Left renal pelvis (tissue), 4 donors: ENCODE measurements at places on chromosomes 2 and 18.

DNA sequence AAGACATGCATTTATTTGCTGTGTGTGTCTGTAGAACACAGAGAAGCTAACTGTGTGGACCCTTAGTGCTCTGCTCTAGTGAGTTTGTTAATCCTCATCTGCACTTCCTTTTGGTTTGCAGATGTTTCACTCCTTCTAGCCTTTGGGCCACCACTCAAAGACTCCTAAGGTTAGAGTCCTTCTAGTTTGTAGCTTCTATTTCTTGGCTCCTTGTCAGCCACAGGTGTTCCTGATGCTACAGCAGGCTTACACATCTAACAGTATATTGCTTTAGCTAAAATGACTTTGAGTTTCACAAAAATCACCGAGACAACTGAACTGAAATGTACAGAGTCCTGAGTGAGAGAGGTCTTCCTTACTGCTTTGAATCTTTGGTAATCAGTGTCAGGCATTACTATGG lies 551.4 kb downstream of the NRXN1 start:
- no peak for DNase-seq

DNA sequence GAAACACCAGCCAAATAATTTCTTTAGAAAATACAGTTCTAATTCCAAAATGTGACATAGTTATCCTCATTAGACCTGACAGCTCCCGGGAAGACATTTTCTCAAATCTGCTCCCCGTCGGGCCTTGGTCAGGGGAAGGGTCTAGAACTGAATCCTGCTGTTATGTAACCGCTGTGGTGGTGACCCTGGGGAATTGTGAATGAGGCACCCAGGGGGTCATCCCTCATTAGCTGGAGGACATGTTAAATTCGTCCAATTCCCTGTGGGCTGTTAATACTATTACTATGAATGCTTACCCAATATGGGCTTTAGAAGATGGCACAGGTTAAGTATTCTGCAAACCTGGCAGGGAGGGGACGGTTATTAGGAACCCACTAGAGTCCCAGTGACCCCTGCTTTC lies 11.8 kb downstream of the CPLX4 start:
- no peak for DNase-seq

GRCh38 chr2:144500563-144500962 lies 19.4 kb downstream of the ZEB2 start:
- DNase-seq, result no peak

- DNase-seq, result no peak
These were observed 1313.9 kb upstream of the SLC39A10 start for GRCh38 chr2:194343167-194343566.

- no peak for DNase-seq
These were observed 44.1 kb upstream of the LHCGR start for GRCh38 chr2:48799601-48800000.

- DNase-seq, result no peak
These were observed 84.5 kb downstream of the DOCK10 start for GRCh38 chr2:224957540-224958461.

GRCh38 chr2:54013996-54014395 lies 43.2 kb upstream of the PSME4 start:
- no peak for DNase-seq

GRCh38 chr2:27351802-27352598 lies 4.6 kb downstream of the GTF3C2 start:
- no peak for DNase-seq

DNA sequence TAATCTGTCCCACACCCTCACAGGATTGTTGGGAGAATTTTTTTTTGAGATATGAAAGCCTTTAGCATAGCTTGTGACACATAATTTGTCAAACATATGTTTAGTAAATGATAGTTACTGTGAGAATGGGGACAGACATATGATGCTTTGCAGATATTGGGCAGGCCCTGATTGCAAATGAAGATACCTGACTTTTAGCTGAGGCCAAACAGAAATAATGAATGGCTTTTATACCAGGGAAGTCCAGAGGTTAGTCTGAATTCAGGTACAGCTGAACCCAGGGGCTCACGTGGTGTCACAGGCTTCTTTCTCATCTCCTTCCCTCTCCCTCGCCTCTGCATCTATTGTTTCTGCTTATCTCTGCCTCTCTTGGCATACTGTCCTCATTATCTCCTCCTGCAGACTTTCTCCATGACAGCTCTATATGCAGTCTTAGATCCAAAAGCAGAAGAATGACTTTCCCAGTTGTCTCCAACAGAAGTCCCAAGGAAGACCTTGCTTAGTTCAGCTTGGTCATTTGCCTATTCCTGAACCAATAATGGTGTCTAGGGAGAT lies 4.9 kb upstream of the WNT10A start:
- no peak for DNase-seq

- no peak for DNase-seq
These were observed 282.6 kb downstream of the CPS1 start for GRCh38 chr2:210839034-210839433.

- no peak for DNase-seq
These were observed 674 bp downstream of the PTPN4 start for GRCh38 chr2:119760237-119760955.

GRCh38 chr2:159035790-159036411 lies 67.5 kb downstream of the TANC1 start:
- no peak for DNase-seq

GRCh38 chr2:29723255-29724001 lies 198.0 kb downstream of the ALK start:
- DNase-seq, result no peak

GRCh38 chr2:18506883-18507509 lies 53.5 kb downstream of the RDH14 start:
- no peak for DNase-seq

DNA sequence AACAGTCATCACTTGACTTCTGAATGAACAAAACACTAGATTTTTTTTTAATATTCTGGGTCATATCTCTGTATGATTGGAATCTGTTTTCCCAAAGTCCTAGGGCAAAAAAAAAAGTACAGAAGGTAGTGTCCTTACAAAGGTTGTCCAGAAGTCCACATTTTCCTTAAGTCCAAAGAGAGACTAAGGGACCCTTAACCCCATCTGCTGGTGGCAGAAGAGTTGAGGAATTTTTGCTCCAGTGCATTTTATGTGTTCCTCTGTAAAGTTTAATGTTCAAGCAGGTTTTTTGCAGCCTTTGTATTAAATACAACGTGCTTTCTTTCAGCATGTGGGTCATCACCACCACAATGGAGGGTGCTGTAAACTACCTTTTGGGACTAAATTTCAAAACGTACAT lies 215.9 kb downstream of the SP3 start:
- DNase-seq, result peak; percentile 29

GRCh38 chr2:95389245-95390119 lies 13.0 kb upstream of the FAHD2A start:
- DNase-seq, result peak; percentile 36

DNA sequence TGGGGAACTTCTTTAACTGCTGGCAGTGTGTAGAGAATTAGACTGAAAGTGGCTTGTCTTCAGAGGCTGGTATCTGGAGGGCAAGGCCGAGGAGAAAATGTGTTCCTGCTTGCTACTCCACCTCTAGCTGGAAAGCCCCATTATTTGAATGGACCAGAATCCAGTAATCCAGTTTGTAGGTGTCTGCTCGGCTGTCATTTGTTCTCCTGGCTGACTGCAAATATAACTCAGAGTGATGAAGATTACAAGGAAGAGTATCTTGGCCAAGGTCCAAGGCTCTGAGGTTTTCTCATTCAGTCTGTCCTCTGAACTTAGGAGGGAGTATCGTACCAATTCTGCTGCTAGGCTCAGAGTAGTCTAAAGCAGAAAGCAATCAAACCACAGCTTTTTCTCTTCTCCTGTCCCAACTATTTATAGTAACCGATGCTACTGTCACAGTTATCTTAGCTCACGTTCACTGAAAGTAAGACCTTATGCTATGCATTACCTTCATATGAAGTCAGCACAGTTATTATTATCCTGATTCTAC lies 228.6 kb downstream of the SETBP1 start:
- DNase-seq, result no peak

- no peak for DNase-seq
These were observed 95.6 kb downstream of the POLR1A start for GRCh38 chr2:86010083-86010482.

- no peak for DNase-seq
These were observed 356.9 kb upstream of the KLHL29 start for GRCh38 chr2:23028106-23028505.

DNA sequence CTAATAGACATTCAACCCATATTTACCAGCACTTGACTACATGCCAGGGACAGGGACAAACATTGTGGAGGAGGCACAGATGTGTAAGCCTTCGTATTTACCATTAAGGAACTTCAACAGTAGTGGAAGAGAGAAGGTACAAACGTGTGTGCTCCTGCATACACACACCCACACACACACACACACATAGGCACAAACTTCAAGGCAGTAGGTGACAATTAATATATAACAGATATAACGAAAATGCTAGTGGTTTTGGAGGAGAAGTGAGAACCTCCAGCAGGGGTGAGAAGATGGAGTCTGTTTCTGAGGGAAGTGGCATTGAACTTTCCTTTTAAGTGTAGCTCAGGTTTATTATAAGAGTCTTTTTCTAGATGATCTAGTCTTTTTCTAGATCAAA lies 231.1 kb downstream of the SETBP1 start:
- no peak for DNase-seq

DNA sequence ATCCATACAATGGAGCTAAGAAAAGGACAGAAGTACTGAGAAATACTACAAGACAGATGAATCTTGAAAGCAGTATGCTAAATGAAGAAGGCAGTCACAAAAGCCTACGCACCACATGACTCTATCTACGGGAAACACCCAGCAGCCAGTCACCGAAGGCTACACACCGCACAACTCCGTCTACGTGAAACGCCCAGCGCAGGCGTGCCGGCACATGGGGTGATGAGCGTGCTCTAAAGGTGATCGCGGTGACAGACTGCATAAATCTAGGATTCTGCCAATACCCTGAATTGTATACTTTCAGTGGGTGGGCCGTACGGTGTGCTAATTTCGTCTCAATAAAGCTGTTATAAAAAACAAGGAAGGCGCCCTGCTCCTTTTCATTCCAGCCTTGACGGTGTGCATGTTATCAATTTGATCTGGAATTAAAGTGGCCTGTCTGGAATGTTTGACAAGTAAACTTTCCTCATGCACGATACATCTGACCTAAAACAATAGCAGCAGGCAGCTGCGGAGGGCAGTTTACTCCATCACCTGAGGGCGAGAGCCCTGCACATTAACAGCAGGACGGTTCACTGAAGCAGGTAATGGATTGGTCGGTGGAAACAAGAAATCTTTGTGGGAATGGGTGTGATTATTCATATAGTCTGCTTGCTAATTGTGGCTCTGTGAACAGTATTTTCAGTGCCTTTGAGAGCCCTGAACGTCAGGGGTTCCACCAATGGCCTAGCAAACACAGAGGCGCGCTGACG lies 86.2 kb upstream of the SALL3 start:
- DNase-seq, result peak; percentile 6

GRCh38 chr2:11387100-11387390 lies 42.6 kb upstream of the ROCK2 start:
- DNase-seq, result no peak

GRCh38 chr2:185245806-185246205 lies 492.8 kb upstream of the FSIP2 start:
- no peak for DNase-seq

- DNase-seq, result no peak
These were observed 348.0 kb upstream of the MEX3C start for GRCh38 chr18:51545446-51545845.

DNA sequence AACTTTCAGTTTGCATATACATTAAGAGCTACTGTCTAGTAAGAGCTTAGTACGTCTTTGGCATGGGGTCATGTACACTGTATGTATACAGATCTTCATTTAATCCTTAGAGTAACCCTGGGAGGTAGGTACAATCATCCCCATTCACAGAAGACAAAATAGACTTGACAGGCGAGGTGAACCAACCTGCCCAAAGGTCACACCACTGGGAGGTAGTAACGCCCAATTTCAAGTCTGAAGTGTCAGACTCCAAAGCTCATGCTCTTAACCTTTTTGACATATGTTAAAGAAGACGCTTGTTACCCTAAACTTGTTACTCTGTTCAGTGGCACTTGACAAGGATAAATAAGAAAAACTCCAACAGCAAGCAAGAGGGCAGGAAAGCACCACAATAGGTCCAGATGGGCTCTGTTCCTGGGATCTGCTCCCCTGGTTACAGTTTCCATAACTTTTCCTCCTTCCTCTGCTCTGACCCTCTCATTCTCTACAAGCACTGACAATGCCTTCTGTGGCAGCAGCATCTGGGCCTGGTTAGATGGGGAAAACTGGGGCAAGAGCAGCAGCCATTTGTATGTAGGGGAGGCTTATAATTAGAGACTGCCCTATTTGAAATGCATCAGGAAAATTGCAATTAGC lies 64.7 kb upstream of the SERTAD2 start:
- no peak for DNase-seq

- DNase-seq, result peak; percentile 6
These were observed 918 bp downstream of the EIF5B start for GRCh38 chr2:99338029-99338585.

DNA sequence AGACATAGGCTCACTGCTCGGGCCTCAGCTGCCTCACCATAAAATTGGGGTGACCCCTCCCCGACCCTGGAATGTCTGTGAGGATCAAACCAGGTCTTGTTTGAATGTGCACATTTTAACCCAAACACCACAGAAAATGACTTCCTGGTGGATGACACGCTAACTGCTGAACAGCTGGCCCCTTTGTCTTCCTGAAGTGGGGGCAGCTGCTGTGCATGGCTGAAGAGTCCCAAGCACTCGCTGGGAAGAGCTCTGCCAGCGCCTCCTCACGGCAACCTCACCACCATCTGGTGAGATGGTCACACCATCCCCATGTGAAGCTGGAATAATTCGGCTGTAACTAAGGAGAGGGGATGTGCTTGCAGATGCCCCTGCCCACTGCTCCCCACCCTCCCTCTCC lies 34.0 kb downstream of the AQP12A start:
- no peak for DNase-seq

- DNase-seq, result peak; percentile 43
These were observed 17.3 kb upstream of the AGXT start for GRCh38 chr2:240851078-240851991.

GRCh38 chr2:100244881-100245605 lies 77.3 kb downstream of the LONRF2 start:
- DNase-seq, result no peak

GRCh38 chr2:163345795-163346573 lies 389.8 kb downstream of the FIGN start:
- peak; percentile 45 for DNase-seq

GRCh38 chr2:85888684-85889626 lies at the start of gene ST3GAL5:
Gene ST3GAL5 (minus strand): TSS chr2:85888990. CDS start chr2:85888905, 85 bp downstream.
- DNase-seq, result peak; percentile 78

- DNase-seq, result no peak
These were observed 18.0 kb upstream of the ATIC start for GRCh38 chr2:215293879-215294278.

DNA sequence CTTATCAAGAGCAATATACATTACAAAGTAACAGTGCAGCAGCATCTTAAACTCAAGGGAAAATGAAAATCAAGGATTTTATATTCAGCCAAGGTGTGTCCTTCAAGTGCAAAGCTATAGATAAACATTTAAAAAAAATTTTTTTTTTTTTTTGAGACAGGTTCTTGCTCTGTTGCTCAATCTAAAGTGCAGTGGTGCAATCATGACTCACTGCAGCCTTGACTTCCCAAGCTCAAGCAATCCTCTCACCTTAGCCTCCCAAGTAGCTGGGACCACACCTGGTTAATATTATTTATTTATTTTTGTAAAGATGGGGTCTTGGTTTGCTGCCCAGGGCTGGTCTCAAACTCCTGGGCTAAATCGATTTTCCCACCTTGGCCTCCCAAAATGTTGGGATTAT lies 9.0 kb downstream of the CDKL4 start:
- DNase-seq, result no peak

- DNase-seq, result no peak
These were observed 11.4 kb upstream of the ALPI start for GRCh38 chr2:232444409-232445148.
